ENCODE measurements at places on chromosomes 4 and X.

- no peak for DNase-seq
Measured at GRCh38 chrX:129462707-129463106, 60.6 kb downstream of the SMARCA1 start.

DNA sequence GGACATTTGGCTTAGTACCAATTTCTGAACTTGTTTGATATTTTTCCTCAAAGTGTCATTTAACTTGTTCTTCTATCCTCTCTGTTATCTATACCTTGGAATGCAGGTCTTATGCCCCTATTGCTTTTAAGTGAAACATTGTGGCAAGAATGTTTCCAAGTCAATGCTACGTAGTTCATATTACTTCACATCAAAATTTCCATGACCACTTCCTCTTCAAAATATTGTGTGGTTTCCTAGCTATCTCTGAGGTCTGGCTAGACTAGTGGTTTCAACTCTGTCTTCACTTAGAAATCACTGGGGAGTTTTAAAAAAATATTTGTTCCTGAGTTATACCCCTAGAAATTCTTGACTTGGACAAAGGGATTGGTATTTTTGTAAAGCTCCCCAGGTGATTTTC, 20.2 kb upstream of the RASGEF1B start:
- no peak for DNase-seq

GRCh38 chr4:10664408-10664807, 20.2 kb downstream of the CLNK start:
- DNase-seq: no peak

- no peak for DNase-seq
Measured at GRCh38 chrX:39676434-39676833, 421.3 kb downstream of the BCOR start.

DNA sequence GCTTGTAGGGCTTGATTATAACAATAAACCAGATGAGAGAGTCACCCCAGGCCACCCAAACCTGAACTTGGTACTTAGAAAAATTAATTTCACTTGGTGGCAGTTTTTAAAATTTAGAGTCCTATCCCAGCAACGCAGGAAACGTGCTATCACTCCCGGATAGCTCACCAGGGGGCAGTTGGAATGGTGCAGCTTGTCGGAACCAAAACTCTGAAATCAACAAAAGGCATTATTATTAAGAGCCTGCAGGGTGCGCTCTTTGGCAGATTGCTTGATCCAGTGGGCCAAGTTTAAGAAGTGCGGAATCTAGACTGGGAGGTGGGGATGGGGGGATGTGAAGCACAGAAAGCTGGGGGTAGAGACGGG, 2.4 kb downstream of the FRAS1 start:
- peak; percentile 80 for DNase-seq

GRCh38 chr4:3441501-3442459, at the start of gene HGFAC:
Gene HGFAC, plus strand, starts transcription at chr4:3441968. Its CDS starts 34 bp downstream, at chr4:3442002.
- DNase-seq: no peak

DNA sequence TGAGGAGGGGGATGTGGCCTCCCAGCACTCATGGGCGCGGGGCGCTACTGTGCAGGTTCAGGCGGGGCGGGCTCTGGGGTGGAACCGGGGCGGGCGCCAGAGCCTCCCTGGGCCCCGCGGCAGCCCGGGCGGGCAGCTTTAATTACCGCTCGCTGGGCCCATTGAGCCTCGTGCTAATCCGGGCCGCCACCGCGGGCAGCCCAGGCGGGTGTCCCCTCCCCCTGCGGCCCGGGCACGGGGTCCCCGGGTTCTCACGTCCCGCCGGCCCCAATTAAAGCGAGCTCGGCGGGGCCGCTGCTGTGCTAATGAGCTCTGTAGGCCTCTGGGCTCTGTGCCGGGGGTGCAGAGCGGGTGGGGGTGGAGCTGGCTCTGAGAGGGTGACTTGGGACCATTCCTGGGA, 22.8 kb upstream of the FGFR3 start:
- DNase-seq: no peak

- peak; percentile 82 for DNase-seq
Measured at GRCh38 chr4:153257151-153257620, 52.9 kb downstream of the TRIM2 start.

GRCh38 chr4:135359128-135359527, 1157.5 kb upstream of the PABPC4L start:
- no peak for DNase-seq

DNA sequence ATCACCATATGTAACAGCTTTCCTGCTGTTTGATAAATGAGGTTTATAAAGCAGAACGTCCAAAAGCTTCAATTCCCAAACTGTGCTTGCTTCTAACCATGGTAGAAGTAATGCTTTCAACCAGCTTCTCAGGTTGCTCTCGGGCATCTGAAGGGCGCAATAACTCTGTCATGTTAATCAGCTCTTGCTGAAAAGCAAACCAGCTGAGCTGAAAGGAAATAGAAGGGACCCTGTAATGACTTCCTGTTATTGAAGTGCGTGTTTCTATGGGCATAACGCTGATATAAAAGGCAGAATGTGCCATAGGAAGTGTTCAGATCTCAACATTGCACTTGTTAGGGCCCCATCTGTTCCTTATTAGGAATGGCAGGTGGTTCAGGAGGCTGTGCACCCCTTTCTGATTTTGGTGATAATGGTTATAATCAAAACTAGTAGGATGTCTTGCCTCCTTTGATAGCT, 21.2 kb downstream of the HERC3 start:
- DNase-seq: no peak

DNA sequence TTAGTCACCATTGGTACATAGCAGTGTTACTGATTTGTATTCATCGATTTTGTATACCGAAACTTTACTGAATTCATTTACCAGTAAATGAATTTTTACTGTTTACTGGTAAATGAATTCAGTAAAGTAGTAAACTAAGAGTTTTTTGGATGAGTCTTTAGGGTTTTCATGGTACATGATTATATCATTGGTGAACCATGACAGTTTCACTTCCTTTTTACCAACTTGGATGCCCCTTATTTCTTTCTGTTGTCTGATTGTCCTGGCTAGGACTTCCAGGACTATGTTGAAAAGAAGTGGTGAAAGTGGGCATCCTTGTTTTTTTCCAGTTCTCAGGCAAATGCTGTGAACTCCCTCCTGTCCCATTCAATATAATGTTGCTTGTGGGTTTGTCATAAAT, 494.9 kb downstream of the GALNTL6 start:
- DNase-seq: no peak

GRCh38 chr4:118968005-118968404, 79.4 kb downstream of the SYNPO2 start:
- peak; percentile 63 for DNase-seq

DNA sequence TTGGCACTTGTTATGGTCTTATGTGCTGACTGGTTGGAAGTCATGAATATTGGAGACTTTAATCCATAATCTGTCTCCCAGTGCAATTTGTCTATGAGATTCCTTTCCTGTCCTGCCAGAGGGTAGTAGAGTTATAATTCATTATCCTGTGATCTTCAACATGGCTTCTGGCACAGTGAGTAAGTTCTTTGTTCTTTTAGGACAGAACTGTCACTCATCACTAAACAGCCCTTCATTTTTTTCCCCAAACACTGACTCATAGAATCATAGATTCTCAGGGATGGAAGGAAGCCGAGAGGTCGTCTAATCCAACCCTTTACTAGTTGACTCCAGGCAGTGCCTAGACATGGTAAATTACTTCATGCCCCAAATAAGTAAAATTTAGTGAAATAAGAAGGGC, 78.4 kb downstream of the LUZP4 start:
- DNase-seq: no peak

- no peak for DNase-seq
Measured at GRCh38 chr4:107363125-107363524, 327.0 kb upstream of the DKK2 start.

GRCh38 chr4:184384810-184385557, 89.4 kb downstream of the IRF2 start:
- DNase-seq: no peak

DNA sequence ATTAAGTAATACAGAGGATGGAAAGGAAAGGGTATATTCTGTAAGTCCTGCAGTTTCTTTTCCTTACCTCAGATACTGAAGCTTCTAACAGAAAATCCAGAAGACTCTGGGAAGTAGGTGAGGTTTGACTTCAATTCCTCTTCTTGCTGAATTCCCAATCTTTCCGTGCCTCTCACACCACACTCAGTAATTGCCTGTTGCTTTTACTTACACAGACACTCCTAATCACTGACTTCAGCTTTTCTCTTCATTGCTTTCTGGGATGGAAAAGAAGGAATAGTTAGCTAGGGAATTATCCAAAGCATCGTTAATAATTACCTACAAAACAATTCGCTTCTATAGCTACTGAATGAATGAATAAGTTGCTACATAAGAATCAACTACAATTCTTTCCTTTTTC, 163.6 kb downstream of the FBXO8 start:
- DNase-seq: no peak

- no peak for DNase-seq
Measured at GRCh38 chr4:84237008-84237407, 262.1 kb downstream of the NKX6-1 start.

- DNase-seq: no peak
Measured at GRCh38 chr4:107792711-107793110, 32.0 kb upstream of the SGMS2 start.

GRCh38 chr4:63580796-63581475, 828.3 kb downstream of the TECRL start:
- DNase-seq: no peak

GRCh38 chr4:70801265-70801809, 38.4 kb downstream of the GRSF1 start:
- no peak for DNase-seq

- DNase-seq: peak; percentile 80
Measured at GRCh38 chr4:38872620-38873019, 5.0 kb downstream of the FAM114A1 start.

- DNase-seq: no peak
Measured at GRCh38 chr4:67546004-67546356, 677 bp upstream of the CENPC start.

GRCh38 chrX:154829134-154829533, 5.3 kb downstream of the SMIM9 start:
- DNase-seq: no peak
